HFF-Myc (cell line): ENCODE measurements at places on chromosomes 16 and 17.

DNA sequence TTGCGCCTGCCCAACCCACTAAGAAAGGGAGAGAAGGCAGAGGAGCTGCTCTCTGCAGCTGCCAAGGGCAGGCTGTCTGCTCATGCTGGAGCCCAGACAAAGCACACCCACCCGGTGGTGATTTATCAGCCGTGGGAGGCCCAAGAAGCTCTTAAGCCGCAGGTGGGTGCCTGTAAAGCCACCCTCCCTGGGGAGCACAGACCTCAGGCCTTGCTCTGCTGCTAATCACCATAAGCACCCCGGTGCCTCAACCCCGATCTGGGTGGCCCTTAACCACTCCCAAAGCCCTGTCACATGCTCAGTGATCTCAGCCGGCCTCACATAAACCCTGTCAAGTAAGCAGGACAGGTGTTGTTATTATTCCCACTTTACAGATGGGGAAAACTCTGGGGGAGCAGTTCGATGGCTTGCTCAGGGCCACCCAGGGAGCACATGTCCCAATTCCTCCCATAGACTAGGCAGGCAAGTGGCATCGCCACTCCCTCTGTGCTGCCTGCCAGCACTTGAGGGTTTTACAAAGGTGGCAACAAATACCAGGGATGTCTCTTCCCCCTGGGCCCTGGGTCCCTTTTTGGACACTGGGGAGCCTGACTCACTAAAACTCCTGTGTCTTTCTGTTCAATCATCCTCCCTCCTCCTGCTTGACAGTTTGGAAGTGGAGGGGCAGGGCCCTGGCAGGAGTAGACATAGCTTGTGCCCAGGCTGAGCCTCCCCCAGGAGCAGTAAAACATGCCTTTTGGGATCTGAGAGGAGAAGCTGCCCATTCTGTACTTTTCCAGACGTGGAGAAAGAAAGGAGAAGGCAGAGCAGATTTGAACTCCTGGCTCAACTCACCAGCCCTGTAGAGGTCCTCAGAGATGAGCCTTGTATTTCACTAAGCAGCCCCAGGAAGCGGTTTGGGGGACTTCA is 299.3 kb downstream of the SOX9 start:
- no peak for DNase-seq

DNA sequence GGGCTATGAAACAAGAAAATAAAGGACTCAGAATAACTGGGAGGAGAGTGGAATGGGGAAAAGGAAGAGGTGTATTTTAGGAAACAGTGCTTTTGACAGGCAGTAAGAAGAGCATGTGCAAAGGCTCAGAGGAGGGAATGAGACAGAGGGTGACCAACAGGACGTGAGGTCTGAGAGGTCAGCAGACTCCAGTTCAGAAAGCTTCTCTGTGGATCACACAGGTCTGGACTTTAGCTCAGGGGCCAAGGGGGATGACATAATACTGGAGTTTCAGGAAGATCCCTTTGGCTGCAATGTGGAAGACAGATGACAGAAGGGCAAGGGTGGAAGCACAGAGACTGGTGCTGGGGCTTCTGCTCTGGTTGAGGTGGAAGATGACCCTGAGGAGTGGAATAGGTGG is 489.9 kb upstream of the CDH5 start:
- DNase-seq, result no peak

GRCh38 chr17:73541561-73541981 is 102.7 kb downstream of the SDK2 start:
- DNase-seq, result no peak

GRCh38 chr16:31131841-31132271 is 3.7 kb downstream of the PRSS8 start:
- no peak for DNase-seq

DNA sequence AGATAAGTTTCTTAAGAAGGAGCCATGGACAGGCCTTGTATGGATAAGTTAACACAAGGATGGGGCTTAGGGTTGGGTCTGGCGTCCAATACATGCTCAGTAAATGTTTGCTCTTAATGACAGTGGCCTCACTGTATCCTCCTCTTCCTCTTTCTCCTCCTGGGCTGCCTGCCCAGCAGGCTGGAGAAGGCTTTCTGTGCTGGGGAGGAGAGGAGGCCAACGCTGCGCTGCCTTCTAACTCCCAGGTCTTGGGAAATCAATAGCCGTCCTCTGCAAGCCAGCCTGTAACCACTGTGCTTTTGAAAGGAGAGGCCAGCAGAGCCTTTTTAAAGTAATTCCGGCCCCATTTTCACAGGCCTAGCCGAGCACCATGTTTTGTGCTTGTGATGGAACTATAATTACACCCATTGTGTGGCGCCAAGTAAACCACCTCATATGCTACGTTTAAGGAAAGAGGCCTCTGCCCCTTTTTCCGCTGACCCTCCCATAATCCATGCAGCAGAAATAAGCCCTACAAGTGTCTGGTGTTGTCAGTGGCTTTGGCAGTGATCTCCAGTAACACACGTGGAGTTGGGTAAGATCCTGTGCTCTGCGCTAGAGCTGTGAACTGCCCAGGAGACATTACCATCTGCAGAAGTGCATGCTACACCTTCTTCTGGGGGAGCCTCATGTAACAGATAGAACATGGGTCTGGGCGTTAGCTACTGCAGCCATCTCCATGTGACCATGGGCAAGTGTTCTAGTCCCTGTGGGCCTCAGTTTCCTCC is 368.2 kb downstream of the SNX29 start:
- DNase-seq, result no peak

DNA sequence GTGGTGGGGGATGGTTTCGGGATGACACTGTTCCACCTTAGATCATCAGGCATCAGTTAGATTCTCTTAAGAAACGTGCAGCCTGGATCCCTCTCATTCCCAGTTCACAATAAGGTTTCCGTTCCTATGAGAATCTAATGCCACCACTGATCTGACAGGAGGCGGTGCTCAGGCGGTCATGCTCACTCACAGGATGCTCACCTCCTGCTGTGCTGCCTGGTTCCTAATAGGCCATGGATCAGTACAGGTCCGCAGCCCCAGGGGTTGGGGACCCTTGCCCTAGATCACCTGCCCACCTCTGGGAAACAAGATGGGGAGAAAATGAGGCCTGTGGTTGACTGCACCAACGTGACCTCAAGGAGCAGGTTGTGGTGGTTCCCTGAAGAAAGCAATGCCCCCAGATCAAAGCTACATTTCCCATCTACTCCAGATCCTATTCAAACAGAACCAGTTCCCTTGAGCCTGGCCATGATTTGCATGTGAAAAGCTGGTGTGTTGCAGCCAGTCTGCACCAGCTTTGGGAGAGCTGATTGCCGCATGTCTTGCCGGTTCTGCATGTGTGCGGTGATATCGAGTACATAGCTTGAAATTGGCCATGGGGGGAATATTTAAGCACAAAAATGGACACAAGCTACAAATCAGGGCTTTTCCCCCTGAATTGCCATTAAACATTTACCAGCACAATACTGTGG is 183.2 kb upstream of the HSBP1 start:
- DNase-seq, result no peak

GRCh38 chr17:74904687-74905409 is 11.4 kb upstream of the FADS6 start:
- no peak for DNase-seq

GRCh38 chr16:22400900-22401299 is 26.5 kb upstream of the CDR2 start:
- DNase-seq, result no peak

DNA sequence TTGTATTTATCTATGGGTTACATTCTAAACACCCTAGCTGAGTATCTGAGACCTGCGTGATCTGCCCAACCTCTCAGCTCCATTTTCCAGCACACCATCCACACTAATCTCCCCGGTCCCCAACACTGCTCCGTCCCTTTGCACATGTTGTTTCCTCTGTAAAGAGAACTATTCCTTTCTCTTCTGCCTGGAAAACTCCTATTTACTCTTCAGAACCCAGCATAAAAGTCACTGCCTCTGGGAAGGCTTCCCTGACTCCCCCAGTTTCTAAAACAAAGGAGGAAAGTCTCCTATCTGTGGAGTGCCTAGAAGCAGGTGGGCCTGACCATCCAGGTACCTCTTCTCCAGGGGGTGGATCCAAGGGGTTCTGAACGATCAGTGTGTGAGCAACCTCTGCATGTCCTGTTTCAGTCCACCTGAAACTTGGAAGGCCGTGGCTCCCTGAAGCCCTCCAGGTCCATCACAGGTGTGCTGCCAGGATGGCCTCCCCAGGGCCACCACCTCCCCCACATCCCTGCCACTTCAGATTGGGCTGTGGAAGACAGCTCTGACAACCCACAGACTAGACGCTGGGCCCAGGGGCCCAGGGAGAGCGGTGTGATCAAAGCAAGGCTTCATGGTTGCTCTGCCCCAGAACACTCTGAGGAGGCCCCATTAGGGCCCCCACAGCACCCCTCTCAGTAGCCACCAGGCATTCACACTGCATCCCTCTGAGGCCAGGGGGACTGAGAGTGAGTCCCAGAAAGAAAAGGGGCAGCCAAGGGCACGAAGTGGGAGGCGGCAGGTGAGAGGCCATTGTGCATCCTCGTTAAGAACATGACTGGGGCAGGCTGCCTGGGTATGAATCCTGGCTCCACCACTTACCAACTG is 20.3 kb downstream of the MPP3 start:
- DNase-seq, result no peak

DNA sequence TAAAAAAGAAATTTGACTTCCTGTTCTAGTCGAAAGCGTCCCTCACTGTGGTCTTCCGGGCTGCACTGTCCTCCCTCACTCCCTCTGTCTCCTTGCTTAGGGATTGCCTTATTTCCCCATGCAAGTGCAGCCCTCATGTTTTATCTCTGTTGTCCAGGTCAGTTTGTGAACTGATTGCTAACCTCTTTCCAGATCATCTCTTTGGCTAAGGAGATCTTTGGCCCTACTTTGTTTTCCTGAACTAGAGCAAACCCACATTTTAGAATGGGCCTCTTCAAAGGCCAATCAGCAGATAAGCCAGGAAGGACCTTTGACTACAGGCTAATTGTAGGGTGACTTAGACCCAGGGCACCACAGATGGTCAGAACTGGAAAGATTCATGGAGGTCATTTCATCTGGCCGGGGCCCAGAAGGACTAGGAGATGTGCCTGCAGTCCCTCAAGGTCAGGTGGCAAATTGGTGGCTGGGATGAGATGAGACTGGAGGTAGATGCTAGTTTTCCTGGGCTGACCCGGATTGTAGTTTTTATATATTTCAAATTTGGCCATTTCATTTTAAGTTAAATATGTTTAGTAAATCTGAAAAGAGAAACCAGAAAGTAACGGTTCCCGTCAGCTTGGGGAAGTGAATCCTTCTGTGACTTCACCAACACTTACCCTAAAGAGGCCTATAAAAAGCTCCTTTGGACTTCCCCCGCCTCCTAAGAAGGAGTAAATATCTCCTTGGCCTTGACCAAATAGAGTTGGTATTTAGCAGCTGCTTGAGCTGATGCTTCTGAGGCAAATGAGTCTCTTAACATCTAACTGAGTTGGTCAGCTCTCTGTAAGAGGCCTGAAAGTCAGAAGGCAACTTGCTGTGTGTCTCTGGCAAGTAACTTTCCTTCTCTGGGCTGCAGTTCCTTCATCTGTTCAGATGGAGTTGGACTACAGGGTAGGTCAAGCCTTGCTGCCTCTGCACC is 6.2 kb upstream of the SLC25A19 start:
- DNase-seq, result no peak

DNA sequence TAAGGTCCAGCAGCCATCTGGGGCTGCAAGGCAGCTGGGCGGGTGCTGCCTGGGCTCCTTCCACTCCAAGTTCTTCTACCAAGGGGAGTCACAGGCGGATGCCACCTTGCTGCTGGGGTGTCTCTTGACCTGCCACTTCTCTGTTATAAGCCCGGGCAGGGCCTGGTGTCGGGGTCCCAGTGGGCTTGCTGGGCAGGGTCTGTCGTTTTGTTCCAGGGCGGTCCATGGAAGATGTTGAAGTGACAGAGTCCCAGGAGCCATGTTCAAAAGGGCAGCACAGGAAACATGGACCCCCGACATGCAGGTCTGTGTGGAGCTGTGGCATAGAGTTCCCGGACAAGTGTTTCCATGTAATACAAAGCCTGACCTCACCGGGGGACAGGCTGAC is 91.1 kb downstream of the TNFRSF13B start:
- DNase-seq, result no peak

DNA sequence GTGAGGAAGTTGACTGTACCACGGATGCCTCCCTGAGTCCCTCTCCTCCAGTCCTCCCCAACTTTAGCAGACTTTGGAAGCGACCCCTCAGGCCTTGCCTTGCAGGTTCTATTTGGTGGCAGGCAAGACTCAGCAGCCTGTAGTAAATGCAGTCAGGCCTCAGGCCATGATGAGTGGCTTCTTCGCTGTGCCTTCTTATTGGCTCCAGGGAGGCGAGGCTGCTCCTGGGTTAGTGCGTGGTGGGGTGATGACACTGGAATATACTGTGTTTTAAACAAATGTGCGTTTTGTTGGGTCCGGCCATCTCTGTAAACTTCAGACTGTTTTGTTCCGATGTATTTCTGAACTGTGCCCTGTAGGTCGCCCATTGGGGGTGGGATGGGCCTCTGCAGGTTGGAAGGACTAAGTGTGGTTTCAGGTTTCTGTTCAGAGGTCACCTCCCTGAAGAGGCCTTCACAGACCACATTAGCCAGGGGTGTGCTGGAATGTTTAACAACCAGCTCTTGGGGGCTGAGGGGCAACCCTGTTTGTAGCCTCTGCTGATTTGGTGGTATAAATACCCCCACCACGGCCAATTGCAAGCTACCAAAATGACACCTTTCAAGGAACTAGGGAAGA is 62.5 kb downstream of the CYLD start:
- no peak for DNase-seq

DNA sequence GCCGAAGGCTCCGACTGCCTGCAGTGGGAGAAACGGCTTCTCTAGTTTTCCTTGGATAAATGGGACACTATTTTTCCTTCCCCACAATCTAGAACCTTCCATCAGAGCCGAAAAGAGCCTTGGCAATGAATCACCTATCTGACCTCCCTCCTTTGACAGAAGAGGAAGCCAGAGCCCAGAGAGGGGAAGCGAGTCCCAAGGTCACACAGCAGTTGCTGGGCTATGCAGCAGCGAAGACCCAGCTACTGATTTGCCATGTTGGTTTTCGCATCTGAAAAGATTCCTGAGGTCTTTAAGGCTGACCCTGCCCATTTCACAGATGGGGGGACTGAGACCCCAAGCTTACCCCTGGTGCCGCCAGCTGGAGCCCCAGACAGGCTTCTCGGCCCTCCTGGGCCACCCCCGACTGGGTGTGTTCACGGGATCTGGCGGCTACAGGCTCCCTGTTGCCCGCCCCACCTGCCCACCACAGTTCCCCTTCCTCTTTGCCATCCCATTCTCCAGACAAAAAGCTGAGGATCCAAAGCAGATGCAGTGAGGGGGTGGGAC is 45.9 kb downstream of the RAI1 start:
- DNase-seq, result no peak

- no peak for DNase-seq
Measured at GRCh38 chr17:69170377-69170776, 28.7 kb upstream of the ABCA6 start.

DNA sequence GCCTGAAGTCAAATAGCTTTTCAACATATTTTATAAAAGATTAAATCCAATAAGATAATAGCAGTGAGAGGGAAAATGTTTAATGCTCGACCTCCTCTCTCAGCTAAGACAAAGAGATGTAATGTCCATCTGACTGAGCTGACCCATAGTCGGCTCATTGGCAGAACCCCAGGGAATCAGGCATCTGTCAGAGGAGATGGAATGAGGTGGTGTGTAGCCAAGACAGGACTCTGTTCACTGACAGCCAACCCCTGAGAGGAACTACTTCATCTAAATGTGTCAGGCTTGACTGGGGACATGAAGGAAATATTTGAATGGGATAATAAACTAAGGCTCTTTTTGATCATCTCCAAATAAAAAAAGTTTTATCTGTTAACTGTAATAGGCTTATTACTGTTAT is 188.0 kb downstream of the CDH11 start:
- no peak for DNase-seq
